Stomach (tissue), 19 donors: ENCODE measurements at places on chromosomes 13 and 19. TPM values are rescaled to one million over a fixed set of nuclear protein-coding genes. Genes with fewer than 3 reads are reported as not detected.

Gene PALM3
- total RNA-seq = 59.4 TPM

Gene FLT3
- total RNA-seq = 1.2 TPM

Gene RB1
- total RNA-seq = 9.3 TPM

Gene SIGLEC12
- total RNA-seq = not detected

Gene ZNF878
- not detected for total RNA-seq

Gene PABPC3
- total RNA-seq = not detected

DNA sequence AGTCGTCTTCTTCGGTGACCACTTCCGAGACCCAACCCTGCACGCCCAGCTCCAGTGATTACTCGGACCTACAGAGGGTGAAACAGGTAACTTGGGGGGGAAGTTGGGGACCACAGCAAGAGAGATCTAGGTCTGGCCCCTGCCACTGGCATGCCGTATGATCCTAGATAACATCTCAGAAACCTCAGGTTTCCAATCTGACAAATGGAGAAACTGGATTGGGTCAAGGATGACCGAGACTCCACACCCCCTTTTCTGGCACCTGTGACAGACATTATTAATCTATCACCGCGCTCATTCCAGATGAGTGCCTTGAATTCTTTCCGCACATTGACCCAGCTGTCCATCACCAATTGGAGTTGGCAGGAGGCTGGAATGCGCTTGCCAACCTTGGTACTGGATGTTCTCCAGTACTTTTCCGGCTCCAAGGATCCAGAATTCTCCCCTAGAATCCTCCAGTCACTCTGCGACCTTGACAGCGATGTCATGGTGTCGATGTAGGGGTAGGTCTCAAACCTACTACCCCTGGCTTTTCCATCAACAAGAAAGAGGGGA, 17.4 kb downstream of the VASP start:
- no peak for DNase-seq

- no peak for DNase-seq
Observed at GRCh38 chr19:2097203-2097885, 629 bp downstream of the IZUMO4 start.

DNA sequence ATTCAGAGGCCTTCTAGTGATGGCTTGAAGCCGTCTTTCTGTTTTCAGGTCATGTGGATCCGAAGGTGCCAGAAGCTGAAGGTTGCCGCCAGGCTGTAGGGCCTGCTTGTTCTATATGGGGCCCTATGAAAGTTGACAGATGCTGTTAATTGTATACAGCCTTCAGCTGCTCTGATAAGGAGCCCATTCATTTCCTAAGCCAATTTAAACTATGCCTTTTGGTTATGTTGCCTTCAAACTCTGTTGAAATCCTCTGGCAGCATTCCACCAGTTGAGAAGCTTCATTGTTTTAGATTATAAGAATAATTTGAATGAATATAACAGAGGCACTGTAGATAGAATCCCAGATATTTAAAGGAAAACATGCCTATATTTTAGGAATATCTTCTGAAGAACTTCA, 34.4 kb downstream of the RAP2A start:
- peak; percentile 64 for DNase-seq

DNA sequence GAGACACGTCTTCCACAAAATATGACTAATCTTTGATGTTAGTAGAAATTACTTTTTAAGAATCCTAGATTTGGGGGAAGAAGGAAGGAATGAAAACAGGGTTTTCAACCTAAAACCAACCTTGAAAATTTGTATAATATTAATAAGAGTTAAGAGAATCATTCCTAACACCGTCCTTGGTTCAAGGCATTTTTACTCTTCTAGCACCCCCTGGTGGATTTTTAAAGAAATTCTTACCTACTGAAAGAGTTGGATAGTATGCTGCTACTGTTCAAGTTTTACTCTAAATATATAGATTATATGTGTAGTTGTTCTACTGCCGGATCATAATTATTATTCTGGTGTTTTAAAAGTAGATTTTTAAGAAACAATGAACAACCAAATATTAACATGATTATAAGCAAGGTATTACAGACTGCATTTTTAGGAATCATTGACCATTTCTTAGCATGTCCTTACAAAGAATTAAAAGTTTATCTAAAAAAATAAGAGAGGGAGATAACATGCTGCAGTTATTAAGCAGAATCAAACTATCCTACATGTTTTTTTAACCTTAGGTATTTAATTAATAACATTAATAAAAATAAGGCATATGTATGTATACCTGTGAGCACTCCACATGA, 7.4 kb upstream of the SLITRK6 start:
- DNase-seq = no peak

- no peak for DNase-seq
Observed at GRCh38 chr13:55410398-55411330, 1730.1 kb upstream of the PRR20A start.

DNA sequence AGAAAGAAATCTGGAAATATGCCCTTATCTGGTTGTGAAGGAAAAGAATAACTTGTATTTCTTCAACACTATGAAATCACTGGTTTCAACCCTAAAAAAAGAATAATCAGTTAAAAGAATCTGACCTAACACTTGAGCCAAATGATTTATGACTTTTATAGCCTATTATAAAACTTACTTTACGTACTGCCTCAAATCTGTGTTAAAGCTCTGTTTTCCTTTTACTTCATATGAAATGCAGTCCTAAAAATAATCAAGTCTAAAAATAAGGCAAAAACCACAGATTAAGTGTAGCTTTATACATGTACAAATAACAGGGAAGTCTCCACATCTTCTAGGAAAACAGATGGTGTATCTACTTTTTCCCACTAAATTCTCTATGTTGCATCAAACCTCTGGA, 101.3 kb downstream of the VWA8 start:
- DNase-seq = no peak

DNA sequence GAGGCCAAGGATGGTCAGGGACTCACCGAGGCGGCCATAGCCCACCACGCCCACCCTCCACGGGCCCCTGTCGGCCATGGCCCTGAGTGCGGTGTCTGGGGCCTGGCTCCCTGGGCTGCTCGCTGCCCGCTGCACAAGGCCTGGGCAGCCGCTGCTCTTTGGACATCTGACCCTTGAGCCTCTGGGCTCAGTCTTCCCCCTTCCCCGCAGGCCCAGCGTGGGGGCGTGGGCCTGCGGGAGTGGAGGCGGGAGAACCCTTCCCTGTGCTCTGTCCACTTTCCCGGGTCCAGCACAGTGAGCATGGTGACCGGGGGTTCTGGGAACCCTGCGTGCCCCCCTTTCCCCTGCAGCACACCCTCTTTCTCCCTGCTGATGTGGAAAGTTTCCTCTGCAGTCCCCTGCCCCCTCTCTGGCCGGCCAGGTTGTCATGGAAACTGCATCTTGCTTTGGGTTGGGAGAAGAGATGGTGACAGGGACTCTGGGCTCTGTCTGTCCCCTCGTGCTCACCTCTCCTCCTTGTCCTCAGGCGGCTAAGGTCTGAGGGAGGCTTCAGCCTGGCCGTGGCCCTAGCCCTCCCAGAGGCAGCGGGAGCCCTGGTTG, at the start of gene ASPDH:
ASPDH (minus strand) TSS at position 168 of the 600 bp plus-strand sequence; CDS start at position 78, 90 bp downstream.
- no peak for DNase-seq

DNA sequence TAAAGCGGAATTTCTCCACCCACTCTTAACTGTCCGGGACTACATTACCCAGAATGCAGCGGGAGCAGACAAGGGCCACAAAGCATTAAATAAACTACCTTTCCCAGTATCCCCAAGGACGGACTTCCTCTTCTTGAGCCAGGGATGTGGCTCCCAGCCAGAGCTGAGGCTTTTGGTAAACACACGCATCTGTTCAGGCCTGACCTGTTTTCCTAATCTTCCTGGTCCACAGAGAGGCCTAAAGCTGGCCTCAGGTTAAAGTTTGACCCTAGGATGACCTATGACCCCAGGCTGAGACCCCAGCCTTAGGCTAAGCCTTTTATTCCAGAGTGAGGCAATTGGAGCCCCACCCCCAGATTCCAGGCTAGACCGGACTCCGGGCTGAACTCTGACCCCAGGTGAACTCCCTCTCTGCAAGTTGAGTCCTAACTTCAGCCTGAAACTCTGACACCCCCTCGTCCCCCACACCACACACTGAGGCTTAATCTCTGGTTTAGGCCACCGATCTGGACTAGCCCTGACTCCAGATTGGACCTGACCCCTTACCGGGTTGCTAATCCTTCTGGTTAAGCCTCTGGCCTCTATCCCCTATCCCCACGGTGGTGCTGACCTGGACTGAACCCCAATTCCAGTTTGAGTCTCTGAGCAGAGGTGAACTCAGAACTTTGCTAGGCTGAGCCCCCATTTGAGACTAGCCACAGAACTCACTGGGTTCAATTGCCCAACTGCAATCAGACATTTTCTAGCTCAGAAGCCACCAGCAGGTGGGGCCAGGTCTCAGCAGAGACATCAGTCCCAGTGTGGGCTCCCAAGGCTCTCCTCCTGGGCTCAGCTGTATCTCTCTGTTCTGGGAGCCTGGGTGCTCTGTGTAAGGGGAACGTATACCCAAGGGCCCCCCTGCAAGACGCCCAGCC, 750 bp upstream of the GPR108 start:
- DNase-seq = peak; percentile 93

- DNase-seq = no peak
Observed at GRCh38 chr13:81393721-81394120, 1052.8 kb upstream of the SPRY2 start.

DNA sequence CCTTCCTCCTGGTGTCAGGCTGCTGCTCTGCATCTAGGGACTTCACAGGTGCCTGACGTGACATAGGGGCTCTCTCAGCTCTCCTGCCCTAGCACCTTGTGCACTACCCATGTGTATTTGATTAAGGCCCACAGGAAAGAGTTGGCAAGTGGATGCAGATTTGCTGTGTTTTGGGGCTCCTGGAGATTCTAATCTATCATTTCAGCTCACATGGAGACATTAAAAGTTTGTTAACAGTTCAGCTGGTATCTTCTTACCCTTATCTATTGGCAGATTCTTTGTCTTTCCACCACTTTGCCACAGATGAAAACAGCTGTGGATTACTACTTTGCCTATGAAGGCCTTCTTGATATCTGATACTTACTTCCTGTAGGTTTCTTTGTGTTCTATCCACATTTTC, 41.9 kb downstream of the WASF3 start:
- no peak for DNase-seq
